Dermis microvascular lymphatic vessel endothelial cell (primary cell): ENCODE measurements at places on chromosomes 5 and 9. TPM values are rescaled to one million over a fixed set of nuclear protein-coding genes. Genes with fewer than 3 reads are reported as not detected.

DNA sequence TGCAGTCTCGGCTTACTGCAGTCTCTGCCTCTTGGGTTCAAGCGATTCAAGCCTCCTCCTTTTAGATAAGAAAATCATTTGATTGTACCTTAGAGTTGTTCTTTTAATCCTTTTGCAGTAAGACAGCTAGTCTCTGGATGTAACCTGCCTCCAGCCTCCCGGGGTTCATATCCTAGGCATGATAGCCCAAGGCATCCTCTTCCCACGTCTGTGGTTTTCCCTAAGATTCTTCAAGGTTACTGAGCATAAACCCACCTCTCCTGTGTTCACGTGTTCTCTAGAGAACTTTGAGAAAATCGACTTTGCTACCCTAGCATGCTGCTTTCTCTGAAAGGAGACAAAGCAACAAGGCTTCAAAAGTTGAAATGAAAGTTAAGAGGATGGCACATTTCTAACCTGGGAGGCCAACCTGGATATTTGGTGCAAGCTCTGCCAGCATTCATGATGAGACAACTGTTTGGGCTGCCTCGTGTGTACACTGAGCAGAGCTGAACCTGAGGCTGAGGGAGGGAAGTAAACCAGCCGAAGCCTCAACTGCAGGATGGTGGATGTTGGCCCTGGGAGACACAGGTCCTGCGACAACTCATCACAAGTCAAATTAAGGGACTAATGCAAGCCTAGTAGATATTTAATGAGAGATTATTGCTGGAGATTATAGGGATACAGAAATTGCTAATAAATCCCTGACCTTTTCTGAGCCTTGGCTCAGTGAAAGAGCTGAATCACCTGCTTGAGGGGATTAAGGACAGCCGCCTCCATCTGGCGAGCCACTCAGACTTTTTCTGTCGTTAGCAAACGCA is 261.8 kb downstream of the ARHGAP26 start:
- DNase-seq, result no peak

GRCh38 chr5:1668141-1668721 is 131.4 kb downstream of the MRPL36 start:
- DNase-seq, result no peak

- no peak for DNase-seq
Measured at GRCh38 chr9:74016004-74016403, 481.1 kb upstream of the RORB start.

DNA sequence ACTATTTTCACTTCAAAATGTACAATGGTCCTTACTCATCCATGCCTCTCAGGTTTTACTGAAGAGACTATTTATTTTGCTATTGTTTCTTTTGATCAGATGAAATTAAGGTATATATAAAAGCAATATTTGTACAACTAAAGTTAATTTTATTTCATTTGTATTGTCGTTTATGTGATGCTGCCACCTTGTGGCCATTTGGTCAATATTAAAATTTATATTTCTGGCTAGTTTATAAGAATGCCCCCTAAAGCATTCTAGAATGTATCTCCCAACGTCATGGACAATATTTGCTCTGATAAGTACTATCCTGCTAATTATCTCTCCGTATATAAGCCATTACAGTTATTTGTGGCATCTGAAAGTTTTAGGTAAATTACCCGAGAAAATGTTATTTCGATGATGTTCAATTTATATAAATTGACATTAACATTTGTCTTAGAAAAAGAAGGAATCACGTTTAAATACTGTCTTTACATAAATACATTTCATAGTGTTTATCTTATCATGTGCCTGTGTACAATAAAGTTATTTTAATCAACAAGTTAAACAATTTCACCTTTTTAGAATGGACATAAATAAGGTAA is 680.0 kb downstream of the TAF11L14 start:
- peak; percentile 28 for DNase-seq

- no peak for DNase-seq
Measured at GRCh38 chr5:55402199-55402598, 94.4 kb downstream of the MTREX start.

GRCh38 chr5:141960018-141960417 is 2.0 kb upstream of the PCDH12 start:
- DNase-seq, result no peak

GRCh38 chr9:97372580-97372979 is 39.3 kb upstream of the TDRD7 start:
- DNase-seq, result no peak

- DNase-seq, result no peak
Measured at GRCh38 chr5:168686837-168687236, 107.7 kb upstream of the PANK3 start.

DNA sequence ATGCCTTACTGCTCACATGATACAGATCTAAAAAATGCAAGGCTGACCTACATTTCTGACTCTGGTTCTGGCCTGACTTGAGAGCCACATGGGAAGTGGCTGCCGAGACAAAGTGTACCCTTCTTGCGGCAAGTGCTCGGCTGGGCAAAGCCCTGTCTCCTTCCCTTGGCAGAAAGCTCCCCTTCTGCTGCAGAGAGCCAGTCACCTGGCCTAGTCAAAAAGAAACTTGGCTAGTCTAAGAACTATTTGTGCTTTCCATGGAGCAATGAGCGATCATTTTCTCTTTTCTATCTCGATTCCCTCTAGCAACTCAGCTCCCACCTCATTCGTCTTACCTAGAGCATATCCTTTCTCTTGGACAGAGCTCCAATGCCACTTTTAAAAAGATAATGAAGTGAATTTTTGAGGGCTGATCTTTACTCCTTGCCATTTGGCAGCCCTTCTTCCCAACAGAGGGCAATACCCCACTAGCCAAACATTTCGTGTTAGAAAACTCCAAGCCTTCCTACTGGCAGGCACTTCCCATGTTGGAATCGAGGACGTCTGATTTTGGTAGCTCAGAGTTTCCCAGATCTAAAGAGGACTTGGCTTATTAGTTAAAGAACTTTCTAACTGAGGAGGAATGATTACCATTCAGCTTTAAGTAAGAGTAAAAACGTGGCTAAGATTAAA is 108.1 kb upstream of the PRRC1 start:
- DNase-seq, result no peak

GRCh38 chr5:107470295-107470582 is 200.5 kb downstream of the EFNA5 start:
- DNase-seq, result no peak

GRCh38 chr5:176660530-176660859 is 13.2 kb downstream of the TSPAN17 start:
- no peak for DNase-seq

DNA sequence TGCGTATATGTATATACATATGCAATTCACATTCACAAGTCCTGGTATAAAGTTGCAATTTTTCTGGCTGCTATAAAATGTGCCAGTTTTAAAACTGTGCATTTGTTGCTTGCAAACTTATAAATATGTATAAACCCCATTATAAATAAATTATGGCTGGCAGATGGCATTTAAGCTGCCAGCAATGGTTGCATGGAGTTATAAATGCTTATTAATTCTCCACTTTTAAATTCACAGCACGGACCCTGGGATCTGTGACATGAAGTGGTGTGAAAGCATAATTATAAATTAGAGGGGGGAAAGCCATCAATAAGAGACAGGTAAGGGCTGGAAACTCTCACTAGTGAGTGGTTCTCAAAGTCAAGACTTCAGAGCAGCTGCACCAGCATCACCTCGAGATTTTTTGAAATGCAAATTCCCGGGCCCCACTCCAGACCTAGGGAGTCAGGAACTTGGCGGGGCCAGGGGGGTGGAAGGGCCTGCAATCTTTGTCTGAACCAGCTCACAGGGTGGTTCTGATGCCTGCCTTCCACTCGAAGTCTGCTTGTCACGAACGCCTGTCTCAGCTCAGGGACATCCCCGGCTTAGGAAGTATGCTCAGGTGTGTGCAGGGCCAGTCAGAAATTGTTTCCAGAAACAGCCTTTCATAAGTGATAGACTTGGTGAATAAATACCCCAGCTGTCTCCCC is 16.9 kb downstream of the S1PR3 start:
- DNase-seq, result no peak

DNA sequence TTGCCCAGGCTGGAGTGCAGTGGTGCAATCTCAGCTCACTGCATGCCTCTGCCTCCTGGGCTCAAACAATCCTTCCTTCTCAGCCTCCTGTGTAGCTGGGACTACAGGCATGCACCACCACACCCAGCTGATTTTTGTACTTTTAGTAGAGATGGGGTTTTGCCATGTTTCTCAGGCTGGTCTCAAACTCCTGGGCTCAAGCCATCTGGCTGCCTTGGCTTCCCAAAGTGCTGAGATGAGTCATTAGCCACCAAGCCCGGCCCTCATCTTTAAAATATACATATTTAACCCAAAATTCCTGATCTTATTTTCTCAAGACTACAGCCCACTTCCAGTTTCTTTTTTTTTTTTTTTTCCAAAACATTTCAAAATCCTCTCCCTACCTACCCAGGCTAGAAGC is 31.7 kb upstream of the MINAR2 start:
- no peak for DNase-seq

DNA sequence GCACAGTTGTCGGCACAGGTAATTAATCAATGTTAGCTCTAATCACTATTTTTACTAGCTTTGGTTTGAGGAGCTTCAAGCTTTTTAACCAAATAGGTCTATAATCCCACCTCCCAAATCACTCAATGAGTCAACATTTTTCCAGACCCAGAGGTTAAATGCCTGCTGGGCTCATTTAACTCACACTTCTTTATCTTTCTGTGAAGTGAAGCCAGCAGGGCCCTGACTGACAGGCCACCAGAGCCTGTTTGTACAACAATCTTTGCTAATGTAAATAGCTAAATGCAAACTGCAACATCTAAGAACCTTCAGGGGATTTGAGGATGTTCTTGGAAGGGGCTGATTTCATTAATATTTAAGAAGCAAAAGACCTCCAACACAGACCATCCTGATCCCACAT is 98.4 kb upstream of the NREP start:
- no peak for DNase-seq

DNA sequence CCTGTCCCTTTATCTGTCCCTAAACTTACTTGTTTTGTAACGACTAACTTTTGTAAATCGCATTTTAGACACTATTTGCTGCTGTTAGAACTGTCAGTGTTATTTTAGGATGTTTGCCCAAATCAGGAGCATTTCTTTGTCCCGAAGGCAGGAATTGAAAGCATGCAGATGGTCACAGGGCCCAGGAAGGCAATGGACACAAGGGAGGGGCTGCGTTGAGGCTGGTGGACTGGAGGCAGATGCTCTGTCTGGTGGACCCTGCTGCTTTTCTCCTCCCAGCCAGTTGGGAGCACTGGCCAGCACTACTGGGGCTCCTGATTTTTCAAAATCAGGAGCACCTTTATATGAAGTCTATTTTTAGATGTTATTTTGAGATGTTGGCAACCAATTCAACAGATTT is 31.7 kb downstream of the DOCK2 start:
- no peak for DNase-seq

DNA sequence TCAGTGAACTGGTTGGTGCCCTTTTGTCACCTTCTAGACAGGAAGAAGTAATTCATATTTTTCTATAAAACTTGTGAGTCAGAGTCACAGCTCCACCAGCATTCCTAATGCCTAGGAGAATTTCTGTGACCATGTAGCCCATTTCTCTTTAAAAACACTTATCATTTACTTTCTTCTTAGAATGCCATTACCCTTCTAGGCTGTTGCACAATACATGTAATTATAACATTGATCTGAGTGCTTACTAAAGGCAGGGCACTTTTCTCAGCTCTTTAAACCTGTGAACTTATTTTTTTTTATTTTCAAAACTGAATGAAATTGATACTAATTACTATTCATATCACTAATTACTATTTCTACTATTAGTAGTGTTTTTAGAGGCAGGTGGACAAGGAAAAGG is 373.7 kb downstream of the TLE4 start:
- DNase-seq, result no peak

DNA sequence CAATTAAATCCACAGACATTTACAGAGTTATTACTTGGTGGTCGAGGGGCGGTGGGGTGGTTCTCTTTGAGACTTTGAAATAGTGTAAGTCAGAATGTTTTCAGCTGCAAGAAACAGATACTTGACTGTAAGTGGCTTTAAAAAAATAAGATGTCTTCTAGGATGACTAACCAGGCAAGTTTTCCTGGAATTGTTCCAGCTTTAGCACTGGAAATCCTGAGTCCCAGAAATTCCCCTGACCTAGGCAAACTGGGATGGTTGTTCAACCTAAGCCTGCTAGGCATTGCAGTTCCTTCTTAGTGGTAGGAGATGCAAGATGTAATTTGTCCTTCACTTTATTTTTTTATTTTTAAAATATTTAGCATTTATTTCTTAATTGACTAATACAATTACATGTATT is 169.5 kb upstream of the POC5 start:
- peak; percentile 19 for DNase-seq

DNA sequence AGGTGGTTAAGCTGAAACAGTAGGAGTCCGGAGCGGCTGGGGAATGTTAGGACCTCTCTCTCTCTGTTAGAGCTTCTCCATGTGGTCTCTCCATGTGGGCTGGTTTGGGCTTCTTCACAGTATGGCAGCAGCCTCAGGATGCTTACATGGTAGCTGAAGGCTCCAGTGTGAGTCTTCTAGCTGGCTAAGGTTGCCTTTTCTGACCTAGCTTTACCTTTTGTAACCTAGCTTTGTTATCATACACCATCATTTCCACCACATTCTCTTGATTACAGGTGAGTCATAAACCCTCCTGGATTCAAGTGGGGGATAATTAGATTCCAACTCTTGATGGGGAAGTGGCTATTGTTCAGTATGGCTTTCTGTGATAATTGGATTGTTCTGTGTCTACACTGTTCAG is 98.5 kb downstream of the MTREX start:
- no peak for DNase-seq

- no peak for DNase-seq
Measured at GRCh38 chr5:172668594-172669071, 27.6 kb downstream of the NEURL1B start.

GRCh38 chr5:66757834-66758371 is 161.7 kb downstream of the MAST4 start:
- DNase-seq, result no peak

GRCh38 chr5:7628820-7629219 is 222.1 kb downstream of the CFAP90 start:
- DNase-seq, result no peak

- DNase-seq, result no peak
Measured at GRCh38 chr9:16728137-16728508, 142.3 kb downstream of the BNC2 start.

- DNase-seq, result no peak
Measured at GRCh38 chr5:549229-549628, 25.0 kb upstream of the SLC9A3 start.

AMACR gene
- total RNA-seq, result 6.9 and 10.5 TPM in 2 replicates

PTPN3 gene
- 2.1 and 5.3 TPM in 2 replicates for total RNA-seq

TSSK1B gene
- total RNA-seq, result not detected in 2 replicates

GSN gene
- total RNA-seq, result 243 and 248 TPM in 2 replicates

CER1 gene
- not detected in 2 replicates for total RNA-seq

TOR4A gene
- total RNA-seq, result 23.5 and 31.4 TPM in 2 replicates

TIFAB gene
- total RNA-seq, result not detected in 2 replicates

RAI14 gene
- total RNA-seq, result 149 and 192 TPM in 2 replicates

SARDH gene
- under 0.01 and 0.13 TPM in 2 replicates for total RNA-seq

C9orf50 gene
- total RNA-seq, result not detected in 2 replicates

CCDC192 gene
- total RNA-seq, result not detected in 2 replicates
